ENCODE measurements at places on chromosomes 1 and 21. TPM values are rescaled to one million over a fixed set of nuclear protein-coding genes. Genes with fewer than 3 reads are reported as not detected.

NOS1AP gene
- 4.2 TPM for total RNA-seq

THEM5 gene
- not detected for total RNA-seq

CD247 gene
- 1.3 TPM for total RNA-seq

CA14 gene
- 33.7 TPM for total RNA-seq
